HFFc6 (cell line): ENCODE measurements at places on chromosomes 16 and 17.

- H3K4me1 ChIP-seq, result peaks cover 34% of the 10 kb centered on the region
- no peaks in the 10 kb centered on the region; the same call in none of the 2 replicates for H3K27me3 ChIP-seq
- H3K4me3 ChIP-seq, result peak overlapping the region; percentile 78
- DNase-seq, result peak; percentile 93
- H3K27ac ChIP-seq, result peak overlapping the region; percentile 94
Measured at GRCh38 chr17:43418441-43419374, 19.9 kb downstream of the ARL4D start.

- no peak overlapping the region for H3K4me3 ChIP-seq
- H3K36me3 ChIP-seq, result no peaks in the 10 kb centered on the region
- no peak overlapping the region for H3K27ac ChIP-seq
- no peaks in the 10 kb centered on the region for H3K4me1 ChIP-seq
- H3K27me3 ChIP-seq, result peaks cover 39% of the 10 kb centered on the region
Measured at GRCh38 chr16:68377667-68378393, 67.0 kb downstream of the PRMT7 start.

DNA sequence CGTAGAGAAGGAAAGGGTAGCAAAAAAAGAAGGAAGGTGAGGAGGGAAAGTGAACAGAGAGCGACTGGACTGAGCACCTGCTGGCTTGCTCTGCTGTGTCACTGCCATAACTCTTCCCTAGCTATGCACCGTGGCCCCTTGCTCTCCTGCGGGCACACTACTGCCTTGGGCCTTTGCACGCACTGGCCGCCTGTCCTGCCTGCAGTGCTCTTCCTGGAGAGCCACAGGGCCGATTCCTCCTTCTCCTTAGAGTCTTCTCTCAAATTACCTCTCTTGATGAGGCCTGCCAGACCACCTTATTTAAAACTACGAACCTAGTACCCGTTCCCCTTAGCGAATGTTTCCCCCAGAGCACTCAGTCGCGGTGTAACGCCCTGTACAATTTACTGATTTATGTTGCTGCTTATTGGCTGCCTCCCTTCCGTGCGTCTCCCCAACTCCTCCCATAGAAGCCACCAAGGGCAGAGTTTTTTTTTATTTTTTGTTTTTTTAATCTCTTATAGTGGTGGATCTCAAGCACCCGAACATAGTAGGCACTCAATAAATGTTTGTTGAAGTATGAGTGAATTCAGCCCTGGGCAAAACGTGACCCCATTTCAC, 70.3 kb downstream of the RAI1 start:
- H3K27me3 ChIP-seq, result peaks cover 2% of the 10 kb centered on the region; the same call in 1 of the 2 replicates
- peak overlapping the region; percentile 69 for H3K4me3 ChIP-seq
- peak overlapping the region; percentile 93 for H3K27ac ChIP-seq
- H3K36me3 ChIP-seq, result 0 out of 2 replicates have a peak, but pooled peaks cover 4% of the 10 kb centered on the region
- H3K4me1 ChIP-seq, result peaks cover 62% of the 10 kb centered on the region

DNA sequence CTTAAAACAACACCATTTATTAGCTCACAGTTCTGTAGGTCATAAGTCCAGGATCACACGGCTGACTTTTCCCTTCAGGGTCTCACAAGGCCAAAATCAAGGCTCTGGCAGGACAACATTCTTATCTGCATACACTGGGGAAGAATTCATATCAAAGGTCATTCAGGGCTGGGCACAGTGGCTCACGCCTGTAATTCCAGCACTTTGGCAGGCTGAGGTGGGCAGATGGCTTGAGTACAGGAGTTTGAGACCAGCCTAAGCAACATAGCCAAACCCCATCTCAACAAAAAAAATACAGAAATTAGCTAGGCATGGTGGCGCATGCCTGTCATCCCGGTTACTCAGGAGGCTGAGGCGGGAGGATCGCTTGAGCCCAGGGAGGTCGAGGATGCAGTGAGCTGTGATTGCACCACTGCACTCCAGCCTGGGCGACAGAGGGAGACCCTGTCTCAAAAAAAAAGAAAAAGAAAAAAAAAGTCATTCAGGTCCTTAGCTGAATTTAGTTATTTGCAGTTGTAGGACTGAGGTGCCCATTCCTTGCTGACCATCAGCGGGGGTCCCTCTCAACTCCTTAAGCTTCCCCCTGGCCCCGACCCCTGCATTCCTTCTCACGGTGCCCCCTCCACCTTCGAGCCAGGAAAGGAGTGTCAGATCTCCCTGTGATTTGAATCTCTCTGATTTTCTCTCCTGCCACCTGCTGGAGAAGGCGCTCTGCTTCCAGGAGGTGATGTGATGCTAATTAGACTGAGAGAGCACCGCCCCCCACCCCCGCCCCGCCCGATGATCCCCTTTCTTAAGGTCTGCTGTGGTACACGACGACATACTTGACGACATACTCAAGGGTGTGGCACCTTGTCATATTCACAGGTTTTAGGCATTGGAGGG, 91.8 kb upstream of the CLEC18A start:
- H3K27ac ChIP-seq, result no peak overlapping the region
- peaks cover 5% of the 10 kb centered on the region; the same call in 1 of the 2 replicates for H3K36me3 ChIP-seq
- DNase-seq, result no peak
- H3K27me3 ChIP-seq, result no peaks in the 10 kb centered on the region; the same call in 1 of the 2 replicates
- peaks cover 24% of the 10 kb centered on the region for H3K4me1 ChIP-seq
- no peak overlapping the region for H3K4me3 ChIP-seq

- H3K27me3 ChIP-seq, result peaks cover 6% of the 10 kb centered on the region
- H3K36me3 ChIP-seq, result peaks cover 15% of the 10 kb centered on the region
- peak; percentile 76 for DNase-seq
Measured at GRCh38 chr16:2535625-2536013, 2.2 kb upstream of the PDPK1 start.

GRCh38 chr16:53159781-53160436, 105.1 kb downstream of the CHD9 start:
- H3K4me1 ChIP-seq, result peaks cover 26% of the 10 kb centered on the region
- DNase-seq, result peak; percentile 37
- H3K36me3 ChIP-seq, result peaks cover 19% of the 10 kb centered on the region
- no peak overlapping the region for H3K4me3 ChIP-seq

DNA sequence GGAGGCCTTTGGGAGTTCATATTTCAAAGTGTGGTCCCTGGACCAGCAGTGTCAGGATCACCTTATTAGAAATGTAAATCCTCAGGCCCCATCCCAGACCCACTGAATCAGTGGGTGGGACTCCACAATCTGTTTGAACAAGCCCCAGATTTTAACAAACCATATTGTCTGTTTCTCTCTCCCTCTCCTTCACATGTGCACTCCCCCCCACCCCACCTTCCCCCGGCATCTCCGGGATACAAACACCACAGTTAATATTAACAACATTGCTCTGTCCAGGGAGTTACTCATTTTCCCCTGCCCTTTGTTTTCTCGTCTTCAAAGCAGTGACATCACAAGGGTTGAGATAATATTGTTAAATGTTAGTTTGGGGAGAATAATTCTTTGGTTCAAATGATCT, 127.3 kb downstream of the KATNIP start:
- H3K4me1 ChIP-seq, result peaks cover 50% of the 10 kb centered on the region
- H3K27me3 ChIP-seq, result peaks cover 4% of the 10 kb centered on the region
- H3K27ac ChIP-seq, result peak overlapping the region; percentile 93
- H3K4me3 ChIP-seq, result peak overlapping the region; percentile 69
- peaks cover 41% of the 10 kb centered on the region for H3K36me3 ChIP-seq

DNA sequence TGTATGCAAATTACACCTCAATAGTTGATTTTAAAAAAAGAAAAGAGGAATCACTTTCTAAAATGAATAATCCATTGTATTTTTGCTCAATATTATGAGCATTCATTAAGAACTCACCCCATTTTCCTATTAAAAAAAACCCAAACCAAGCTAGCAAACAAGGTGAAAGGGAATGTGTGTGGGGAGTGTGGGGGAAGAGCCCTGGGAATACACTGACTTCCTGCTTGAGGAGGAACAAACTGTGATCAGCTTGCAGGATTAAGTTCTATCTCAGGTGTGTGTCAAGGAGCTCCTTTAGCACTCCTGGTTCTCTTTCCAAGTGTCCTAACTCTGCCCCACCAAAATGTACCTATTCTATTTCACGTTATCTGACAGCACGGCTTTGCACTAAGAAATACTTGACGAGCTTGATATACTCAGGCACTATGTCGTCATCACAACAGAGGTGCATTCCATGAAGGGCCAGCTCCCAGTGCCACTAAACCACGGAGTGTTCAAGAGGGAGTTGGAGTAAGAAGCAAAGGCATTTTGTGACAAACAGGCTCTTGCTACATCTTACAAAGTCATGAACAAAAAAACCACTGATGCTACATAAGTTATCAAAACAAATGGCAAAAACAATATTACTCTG, 73.2 kb downstream of the MYH10 start:
- H3K27me3 ChIP-seq, result no peaks in the 10 kb centered on the region; the same call in 1 of the 2 replicates
- no peak for DNase-seq
- H3K4me3 ChIP-seq, result no peak overlapping the region

GRCh38 chr17:78131172-78132083, 857 bp downstream of the TMC8 start:
- H3K27me3 ChIP-seq, result peaks cover 29% of the 10 kb centered on the region
- DNase-seq, result no peak
- H3K36me3 ChIP-seq, result no peaks in the 10 kb centered on the region
- H3K4me1 ChIP-seq, result 0 out of 2 replicates have a peak, but pooled peaks cover 5% of the 10 kb centered on the region

DNA sequence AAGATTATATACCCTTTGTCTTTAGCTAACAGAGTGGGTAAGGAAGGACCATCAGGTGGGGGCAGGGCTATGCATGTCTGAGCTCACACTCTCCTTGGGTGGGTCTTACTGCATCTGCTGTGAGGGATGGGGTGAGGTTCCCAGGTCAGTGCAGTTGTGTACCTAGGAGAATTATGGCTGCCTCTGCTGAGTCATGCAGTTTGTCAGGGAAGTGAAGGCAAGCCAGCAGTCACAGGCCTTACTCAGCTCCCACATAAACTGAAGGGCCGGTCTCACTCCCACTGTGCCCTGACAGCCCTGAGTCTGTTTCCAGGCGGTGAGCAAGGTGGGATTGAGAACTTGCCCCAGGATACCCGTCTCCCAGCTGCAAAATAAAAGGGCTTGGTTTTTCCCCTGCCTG, 328.6 kb downstream of the MAP2K6 start:
- H3K4me1 ChIP-seq, result peaks cover 13% of the 10 kb centered on the region
- no peak overlapping the region for H3K4me3 ChIP-seq
- H3K36me3 ChIP-seq, result no peaks in the 10 kb centered on the region; the same call in none of the 2 replicates
- DNase-seq, result peak; percentile 25
- no peaks in the 10 kb centered on the region; the same call in 1 of the 2 replicates for H3K27me3 ChIP-seq
- H3K27ac ChIP-seq, result peak overlapping the region; percentile 71

DNA sequence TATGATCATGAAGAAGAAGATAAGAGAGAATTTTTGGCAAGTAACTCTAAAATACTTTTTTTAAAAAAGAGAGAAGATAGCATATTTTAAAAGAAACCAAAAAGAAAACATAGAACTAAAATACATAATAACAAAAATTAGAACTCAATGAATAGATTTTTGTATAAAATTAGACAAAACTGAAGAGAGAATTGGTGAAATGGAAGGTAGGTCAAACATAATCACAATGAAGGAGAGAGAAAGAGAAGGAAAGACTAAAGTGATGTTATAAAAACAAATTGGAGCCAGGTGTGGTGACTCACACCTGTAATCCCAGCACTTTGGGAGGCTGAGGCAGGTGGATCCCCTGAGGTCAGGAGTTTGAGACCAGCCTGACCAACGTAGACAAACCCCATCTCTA, 211.5 kb downstream of the AXIN2 start:
- H3K36me3 ChIP-seq, result peaks cover 5% of the 10 kb centered on the region; the same call in 1 of the 2 replicates
- peaks cover 11% of the 10 kb centered on the region for H3K4me1 ChIP-seq
- no peak overlapping the region for H3K4me3 ChIP-seq
- no peak for DNase-seq

DNA sequence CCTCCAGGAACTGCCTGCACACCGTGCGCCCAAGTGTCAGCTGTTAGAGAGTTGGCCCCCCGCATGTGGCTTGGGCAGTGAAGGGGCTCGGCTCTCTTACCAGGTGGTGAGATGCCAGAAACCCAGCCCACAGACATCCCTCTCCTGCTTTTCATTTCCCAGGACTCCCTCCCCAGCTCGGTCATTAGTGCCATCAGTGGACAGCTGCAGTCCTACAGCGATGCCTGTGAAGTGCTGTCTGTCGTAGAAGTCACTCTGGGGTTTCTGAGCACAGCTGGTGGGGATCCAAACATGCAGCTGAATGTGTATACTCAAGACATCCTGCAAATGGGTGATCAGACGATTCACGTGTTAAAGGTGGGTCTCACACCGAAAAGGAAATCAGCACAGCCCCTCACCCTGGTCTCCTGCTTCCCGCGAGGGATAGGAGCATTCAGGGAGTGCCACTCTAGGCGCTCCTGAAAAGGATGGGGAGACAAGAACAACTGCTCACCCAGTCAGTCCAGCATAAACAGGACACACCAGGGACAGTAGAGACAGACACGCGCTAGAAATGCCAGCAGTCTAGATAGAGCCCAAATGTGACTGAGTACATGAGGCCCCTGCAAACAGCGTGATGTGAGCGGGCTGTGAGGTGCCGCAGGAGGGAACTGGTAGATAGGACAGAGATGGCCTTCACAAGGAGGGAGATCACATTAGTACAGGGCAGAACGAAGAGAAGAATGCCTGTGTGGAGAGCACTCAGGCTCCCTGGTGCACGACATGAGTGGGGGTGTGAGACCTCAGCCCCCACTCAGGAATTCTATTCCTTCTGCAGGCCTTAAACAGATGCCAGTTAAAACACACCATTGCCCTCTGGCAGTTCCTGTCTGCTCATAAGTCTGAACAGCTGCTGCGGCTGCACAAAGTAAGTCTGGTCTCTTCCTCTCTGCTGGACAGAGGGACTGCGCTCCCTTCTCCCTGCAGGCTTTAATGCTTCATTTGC, 25.7 kb upstream of the ENDOV start:
- H3K27me3 ChIP-seq, result peaks cover 3% of the 10 kb centered on the region; the same call in 1 of the 2 replicates
- H3K4me3 ChIP-seq, result no peak overlapping the region
- no peak overlapping the region for H3K27ac ChIP-seq

DNA sequence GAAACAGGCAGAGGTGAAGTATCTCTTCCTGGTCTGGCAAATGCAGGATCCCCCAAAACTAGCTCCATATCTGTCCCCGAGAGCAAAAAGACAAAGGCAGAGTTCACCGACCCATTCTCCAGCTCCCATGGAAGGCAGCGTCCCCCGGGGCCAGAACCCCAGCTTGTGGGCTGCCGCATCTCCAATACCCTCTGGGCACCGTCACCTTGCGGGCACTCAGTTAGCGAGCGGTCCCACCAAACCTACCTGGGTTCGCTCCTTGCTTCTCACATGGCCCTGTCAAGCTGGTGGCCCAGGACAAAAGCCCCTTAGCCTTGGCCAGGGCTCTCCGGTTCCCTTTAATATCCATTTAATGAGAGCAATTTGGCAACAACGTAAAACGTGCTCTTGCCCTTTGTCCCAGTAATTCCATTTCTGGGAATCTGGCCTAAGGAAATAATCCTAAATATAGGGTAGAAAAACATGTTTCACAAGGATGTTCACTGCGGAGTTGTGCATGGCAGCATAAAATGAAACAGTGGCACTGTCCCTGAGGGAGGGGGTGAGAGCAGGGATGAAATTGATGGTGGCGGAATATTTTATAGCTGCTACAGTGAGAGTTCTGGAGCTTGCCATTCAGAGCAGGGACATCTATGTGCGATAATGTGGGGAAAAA, 157.1 kb downstream of the CMIP start:
- no peak for DNase-seq
- no peaks in the 10 kb centered on the region; the same call in 1 of the 2 replicates for H3K27me3 ChIP-seq
- peaks cover 66% of the 10 kb centered on the region for H3K4me1 ChIP-seq
- H3K4me3 ChIP-seq, result no peak overlapping the region
